ENCODE measurements at places on chromosomes 7 and 10. TPM values are rescaled to one million over a fixed set of nuclear protein-coding genes. Genes with fewer than 3 reads are reported as not detected.

TMEM273 gene
- total RNA-seq, result 0.39 TPM

CLDN3 gene
- not detected for total RNA-seq

- H3K27me3 ChIP-seq, result no peaks in the 10 kb centered on the region
- no peaks in the 10 kb centered on the region for H3K4me1 ChIP-seq
- H3K27ac ChIP-seq, result no peak overlapping the region
- no peak for DNase-seq
- no peak overlapping the region for H3K4me3 ChIP-seq
These were observed 119.0 kb downstream of the GNAI1 start for GRCh38 chr7:80253653-80254052.

GRCh38 chr7:26645121-26645520, 219.3 kb downstream of the SKAP2 start:
- H3K4me3 ChIP-seq, result no peak overlapping the region
- H3K36me3 ChIP-seq, result no peaks in the 10 kb centered on the region
- no peak overlapping the region for H3K27ac ChIP-seq

GRCh38 chr7:42022056-42022455, 215.0 kb downstream of the GLI3 start:
- no peaks in the 10 kb centered on the region for H3K27me3 ChIP-seq
- no peak for DNase-seq
- H3K4me3 ChIP-seq, result no peak overlapping the region
- peaks cover 15% of the 10 kb centered on the region for H3K4me1 ChIP-seq

GRCh38 chr7:66778201-66778600, 37.7 kb downstream of the RABGEF1 start:
- DNase-seq, result no peak
- H3K4me1 ChIP-seq, result no peaks in the 10 kb centered on the region
- H3K27ac ChIP-seq, result no peak overlapping the region
- no peak overlapping the region for H3K4me3 ChIP-seq

- H3K4me1 ChIP-seq, result peaks cover under 1% of the 10 kb centered on the region
- H3K36me3 ChIP-seq, result no peaks in the 10 kb centered on the region
- no peak for DNase-seq
- no peak overlapping the region for H3K27ac ChIP-seq
These were observed 6.1 kb upstream of the KDM7A start for GRCh38 chr7:140182917-140183316.

GRCh38 chr7:109696723-109697122, 1127.0 kb downstream of the DNAJB9 start:
- peaks cover 4% of the 10 kb centered on the region for H3K36me3 ChIP-seq
- DNase-seq, result no peak
- no peaks in the 10 kb centered on the region for H3K27me3 ChIP-seq
- H3K4me1 ChIP-seq, result no peaks in the 10 kb centered on the region
- H3K4me3 ChIP-seq, result no peak overlapping the region
- H3K27ac ChIP-seq, result no peak overlapping the region

DNA sequence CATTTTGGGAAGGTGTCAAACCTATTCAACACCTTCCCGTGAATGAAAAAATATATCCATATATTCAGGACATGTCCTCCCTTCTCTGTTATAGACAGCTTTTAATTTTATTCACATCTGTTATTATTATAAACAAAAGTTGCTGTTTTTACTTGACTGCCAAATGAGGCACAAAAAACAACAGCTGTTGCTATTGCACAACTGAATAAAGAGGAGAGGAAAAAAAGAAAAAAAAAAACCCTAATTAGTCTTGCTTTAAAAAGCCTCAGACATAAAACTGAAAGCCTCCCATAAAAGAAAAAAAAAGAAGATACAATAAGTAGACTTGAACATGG, 153.4 kb downstream of the BMPER start:
- peaks cover 19% of the 10 kb centered on the region for H3K4me1 ChIP-seq
- DNase-seq, result no peak
- peaks cover 4% of the 10 kb centered on the region for H3K36me3 ChIP-seq
- no peak overlapping the region for H3K27ac ChIP-seq
- H3K4me3 ChIP-seq, result no peak overlapping the region

- H3K4me3 ChIP-seq, result no peak overlapping the region
- no peaks in the 10 kb centered on the region for H3K36me3 ChIP-seq
- H3K27me3 ChIP-seq, result no peaks in the 10 kb centered on the region
- no peak overlapping the region for H3K27ac ChIP-seq
These were observed 89.1 kb downstream of the CNOT4 start for GRCh38 chr7:135420786-135421185.

DNA sequence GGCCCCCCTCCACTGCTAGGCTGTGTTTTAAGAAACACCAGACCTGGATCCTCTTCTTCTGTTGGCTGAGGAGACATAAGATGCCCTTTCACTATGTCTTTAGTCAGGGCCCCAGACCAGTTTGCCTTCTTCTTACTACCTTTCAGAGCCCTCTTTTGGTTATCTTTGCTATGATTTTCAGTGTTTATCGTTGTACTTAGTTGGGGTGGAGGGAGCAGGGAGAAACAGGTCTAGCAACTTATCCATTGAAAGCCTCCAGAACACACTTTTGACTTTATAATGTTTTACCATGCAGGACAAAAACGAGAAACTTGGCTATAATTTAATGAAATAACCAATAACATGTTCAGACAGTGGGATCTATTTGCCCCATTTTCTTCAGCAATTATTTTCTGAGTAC, 525.2 kb downstream of the TNS3 start:
- DNase-seq, result no peak
- no peak overlapping the region for H3K4me3 ChIP-seq
- no peaks in the 10 kb centered on the region for H3K4me1 ChIP-seq
- no peak overlapping the region for H3K27ac ChIP-seq
